ENCODE measurements at places on chromosomes 3 and 15. TPM values are rescaled to one million over a fixed set of nuclear protein-coding genes. Genes with fewer than 3 reads are reported as not detected.

LIPH gene
- 54.5 TPM for total RNA-seq

DNA sequence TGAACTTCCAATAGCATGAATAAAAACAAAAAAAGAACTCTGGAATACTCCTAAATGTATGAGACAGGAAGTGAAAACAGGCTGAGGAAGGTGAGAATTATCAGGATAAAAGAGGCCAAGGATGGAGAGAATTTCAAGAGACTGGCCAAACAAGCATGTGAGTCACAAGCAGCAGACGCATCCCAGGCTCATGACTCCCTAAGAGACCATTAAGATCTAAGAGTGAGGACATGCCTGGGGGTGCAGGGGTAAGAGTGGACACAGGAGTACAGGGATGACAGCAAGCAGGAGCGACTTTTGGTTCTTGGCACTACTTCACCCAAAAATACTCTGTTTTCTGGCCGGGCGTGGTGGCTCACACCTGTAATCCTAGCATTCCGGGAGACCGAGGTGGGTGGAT lies 7.1 kb downstream of the SCAMP2 start:
- no peak for DNase-seq
- no peak overlapping the region for H3K4me3 ChIP-seq
- no peaks in the 10 kb centered on the region for H3K36me3 ChIP-seq

DNA sequence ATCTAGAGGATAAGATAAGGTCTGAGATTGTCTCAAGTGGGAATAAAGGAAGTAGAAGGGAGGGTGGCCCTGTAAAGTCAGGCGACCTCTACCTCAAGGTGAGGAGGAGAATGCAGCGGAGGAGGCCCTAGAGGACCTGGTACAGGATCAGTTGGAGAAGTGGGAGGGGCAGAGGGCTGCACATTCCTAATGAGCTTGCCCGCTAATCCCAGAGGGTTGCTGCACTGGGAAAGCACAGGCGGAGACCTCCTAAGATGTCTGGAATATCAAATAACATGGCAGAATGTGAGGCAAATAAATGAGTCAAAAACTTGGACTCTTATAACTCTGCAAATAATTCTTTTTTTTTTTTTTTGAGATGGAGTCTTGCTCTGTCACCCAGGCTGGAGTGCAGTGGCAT lies 30.2 kb upstream of the VPS8 start:
- H3K36me3 ChIP-seq: no peaks in the 10 kb centered on the region
- H3K27ac ChIP-seq: no peak overlapping the region
- no peak overlapping the region for H3K4me3 ChIP-seq
- DNase-seq: no peak
- no peaks in the 10 kb centered on the region for H3K27me3 ChIP-seq
- peaks cover 12% of the 10 kb centered on the region for H3K4me1 ChIP-seq

DNA sequence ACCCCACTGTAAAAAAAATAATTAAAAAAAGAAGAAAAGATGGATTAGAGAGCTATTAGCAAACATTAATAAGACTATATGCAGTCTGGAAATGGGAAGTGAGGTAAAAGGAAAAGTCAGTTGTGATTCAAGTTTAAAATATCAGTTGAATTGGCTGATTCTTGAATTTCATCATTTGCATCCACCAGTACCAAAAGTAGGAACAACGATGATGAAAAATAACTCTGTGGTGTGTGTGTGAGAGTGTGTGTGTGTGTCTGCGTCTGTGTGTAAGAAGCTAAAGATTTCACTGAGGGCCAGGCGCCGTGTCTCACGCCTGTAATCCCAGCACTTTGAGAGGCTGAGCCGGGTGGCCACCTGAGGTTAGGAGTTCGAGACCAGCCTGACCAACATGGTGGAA lies 56.0 kb upstream of the SLC4A7 start:
- H3K27ac ChIP-seq: no peak overlapping the region
- no peak overlapping the region for H3K4me3 ChIP-seq
- no peak for DNase-seq

DNA sequence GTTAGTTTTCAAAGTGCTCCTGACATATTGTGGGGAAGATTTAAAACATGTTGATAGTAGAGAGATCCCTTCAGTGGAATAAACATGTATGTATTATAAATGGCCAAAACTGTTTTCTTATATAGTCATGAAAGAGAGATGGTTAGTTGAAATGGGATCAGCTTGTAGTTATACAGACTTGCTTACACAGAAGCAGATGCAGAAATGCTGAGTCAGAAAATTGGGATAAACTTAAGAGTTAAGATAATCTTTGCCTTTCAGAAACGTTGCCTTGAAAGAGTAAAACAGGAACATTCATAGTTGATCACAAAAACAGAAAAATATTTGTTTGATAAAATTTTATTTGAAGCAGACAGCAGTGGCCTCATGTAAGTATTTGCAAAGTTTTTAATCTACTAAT lies 433.2 kb upstream of the BCHE start:
- H3K36me3 ChIP-seq: no peaks in the 10 kb centered on the region
- H3K4me1 ChIP-seq: no peaks in the 10 kb centered on the region
- H3K27me3 ChIP-seq: no peaks in the 10 kb centered on the region
- no peak overlapping the region for H3K27ac ChIP-seq
- no peak overlapping the region for H3K4me3 ChIP-seq
- no peak for DNase-seq
